ENCODE measurements at places on chromosomes 1 and 21.
A peak's percentile ranks its signal among the peaks of the same experiment; 100 is the strongest.

GRCh38 chr1:30262158-30262557 is 461.2 kb downstream of the MATN1 start:
- DNase-seq: no peak

DNA sequence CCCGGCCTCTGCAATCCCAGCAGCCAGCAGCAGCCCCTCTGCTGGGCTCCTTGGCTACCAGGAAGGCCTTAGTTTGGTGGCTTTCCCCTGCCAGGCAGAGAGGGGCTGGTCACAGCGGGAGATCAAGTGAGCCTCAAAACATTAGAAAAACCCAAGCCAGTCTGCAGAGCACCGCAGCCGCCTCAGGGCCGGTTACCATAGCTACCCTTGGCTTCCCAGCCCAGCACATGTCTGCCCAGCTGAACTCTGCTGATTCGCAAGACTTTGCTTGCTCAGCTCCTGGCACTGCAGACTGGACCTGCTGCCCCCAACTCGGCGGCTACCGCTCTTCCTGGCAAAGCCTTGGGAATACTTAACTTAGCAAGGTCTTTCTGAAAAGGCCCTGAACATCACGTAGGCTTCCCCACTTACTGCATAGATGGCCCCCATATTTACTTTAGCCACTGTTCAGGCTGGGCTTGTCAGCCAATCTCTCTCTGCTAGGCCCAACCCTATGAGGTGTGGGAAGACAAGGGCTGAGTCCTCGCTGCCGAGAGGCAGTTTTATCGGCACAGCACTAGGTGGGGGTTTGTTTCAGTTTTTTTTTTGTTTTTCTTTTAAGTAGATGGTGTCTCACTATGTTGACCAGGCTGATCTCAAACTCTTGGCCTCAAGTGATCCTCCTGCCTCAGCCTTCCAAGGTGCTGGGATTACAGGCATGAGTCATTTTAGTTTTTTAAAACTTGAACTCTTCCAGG is 28.6 kb upstream of the PLEKHG5 start:
- DNase-seq: no peak

DNA sequence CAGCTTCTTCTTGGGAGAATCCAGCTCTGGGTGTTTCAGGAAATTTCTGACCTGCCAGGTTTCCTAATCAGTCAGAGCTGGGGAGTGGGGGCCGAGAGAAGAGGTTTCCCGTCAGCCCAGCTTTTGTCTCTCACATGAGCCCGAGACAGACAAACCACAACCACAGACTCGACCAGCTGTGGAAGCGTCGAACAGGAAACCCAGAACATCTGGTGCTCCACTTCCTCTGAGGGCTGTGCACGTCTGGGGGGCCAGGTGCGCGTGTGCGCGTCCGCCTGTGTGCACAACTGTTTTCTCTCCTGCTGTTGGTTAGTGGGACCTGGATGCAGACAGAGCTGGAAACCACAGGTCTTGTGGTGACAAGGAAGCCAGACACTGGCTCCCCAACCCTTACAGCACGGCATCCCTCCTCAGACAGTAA is 113.0 kb upstream of the SLC25A33 start:
- DNase-seq: peak; percentile 88

DNA sequence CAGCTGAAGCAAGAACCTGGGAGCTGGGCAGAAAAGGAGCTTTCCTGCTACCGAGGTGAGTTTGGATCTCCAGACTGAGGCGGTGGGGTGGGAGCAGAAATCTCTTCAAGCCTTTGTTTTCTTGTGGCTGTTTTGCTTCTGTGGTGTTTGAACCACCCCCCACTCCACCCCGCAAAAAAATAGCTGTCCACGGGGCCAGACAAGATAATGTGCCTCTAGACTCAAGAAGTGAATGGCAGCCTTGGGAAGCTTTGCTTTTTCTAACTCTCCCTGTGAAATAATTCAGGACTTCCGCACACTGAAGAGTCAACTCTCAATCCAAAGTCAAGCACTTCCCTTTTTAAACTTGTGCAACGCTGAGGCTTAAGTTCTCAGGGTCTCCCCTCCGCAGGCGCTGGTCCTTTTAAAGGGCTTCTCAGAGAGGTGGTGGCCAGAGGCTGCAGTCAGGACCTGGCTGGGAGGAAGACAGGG is 159.6 kb upstream of the COA6 start:
- DNase-seq: no peak
